ENCODE measurements at places on chromosomes 11 and 22.

DNA sequence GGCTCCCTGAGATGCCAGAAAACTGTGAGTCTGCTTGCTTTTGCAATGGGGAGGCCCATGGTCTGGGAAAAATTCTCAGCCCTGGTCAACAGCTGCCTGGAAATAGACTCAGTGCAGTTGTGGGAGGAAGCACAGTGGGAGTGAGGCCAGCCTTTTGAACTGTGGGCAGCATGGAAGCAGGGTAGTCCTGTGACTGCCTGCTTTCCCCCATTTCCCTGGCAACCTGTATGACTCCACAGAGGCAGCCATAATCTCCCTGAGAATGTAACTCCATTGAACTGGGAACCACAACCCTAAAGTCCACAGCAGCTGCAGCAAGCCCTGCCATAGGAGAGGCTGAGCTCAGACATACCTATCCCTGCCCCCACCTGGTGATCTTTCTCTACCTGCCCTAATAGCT, 494.6 kb upstream of the FAT3 start:
- no peak for DNase-seq

DNA sequence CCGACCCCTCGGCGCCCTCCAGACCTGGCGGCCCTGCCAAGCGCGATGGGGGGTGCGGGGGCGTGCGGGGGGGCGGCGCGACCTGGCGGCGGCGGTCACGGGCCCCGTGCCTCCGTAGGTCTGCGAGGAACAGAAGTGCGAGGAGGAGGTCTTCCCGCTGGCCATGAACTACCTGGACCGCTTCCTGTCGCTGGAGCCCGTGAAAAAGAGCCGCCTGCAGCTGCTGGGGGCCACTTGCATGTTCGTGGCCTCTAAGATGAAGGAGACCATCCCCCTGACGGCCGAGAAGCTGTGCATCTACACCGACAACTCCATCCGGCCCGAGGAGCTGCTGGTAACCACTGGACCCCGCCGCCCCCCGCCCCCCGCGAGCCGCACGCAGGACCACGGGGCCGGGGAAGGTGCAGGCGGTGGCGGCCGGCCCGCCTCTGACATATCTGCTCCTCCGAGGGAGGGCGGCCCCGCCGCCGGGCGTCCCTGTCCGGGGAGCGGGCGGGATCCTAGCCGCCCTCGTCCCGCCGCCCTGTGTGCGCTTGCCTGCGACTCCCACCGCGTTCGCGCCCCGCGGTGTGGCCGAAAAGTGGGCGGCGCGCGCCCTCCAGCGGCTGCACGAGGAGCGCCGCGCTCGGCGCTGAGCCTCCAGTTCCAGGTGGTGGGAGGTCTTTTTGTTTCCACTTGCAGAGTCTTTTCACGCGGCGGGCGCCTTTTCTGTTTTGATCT, 2.1 kb downstream of the CCND1 start:
- peak; percentile 75 for DNase-seq

DNA sequence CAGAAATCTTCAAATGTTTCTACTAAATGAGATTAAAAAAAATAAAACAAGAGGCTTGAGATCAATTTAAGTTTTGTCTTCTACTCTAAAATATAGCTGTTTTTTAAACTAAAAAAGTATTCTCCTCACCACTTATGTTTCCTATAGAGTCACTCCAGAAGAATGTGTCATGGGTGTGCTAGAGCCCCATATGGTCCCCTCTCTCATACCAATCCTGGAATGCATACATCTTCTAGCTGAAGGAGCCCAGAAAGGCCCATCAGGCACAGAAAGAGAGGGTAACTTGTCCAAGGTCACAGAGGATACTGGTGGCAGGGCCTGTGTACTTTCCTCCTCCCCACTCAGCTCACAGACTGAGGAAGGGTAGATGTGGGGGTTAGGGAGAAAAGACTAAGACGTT, 34.4 kb downstream of the RELT start:
- no peak for DNase-seq

DNA sequence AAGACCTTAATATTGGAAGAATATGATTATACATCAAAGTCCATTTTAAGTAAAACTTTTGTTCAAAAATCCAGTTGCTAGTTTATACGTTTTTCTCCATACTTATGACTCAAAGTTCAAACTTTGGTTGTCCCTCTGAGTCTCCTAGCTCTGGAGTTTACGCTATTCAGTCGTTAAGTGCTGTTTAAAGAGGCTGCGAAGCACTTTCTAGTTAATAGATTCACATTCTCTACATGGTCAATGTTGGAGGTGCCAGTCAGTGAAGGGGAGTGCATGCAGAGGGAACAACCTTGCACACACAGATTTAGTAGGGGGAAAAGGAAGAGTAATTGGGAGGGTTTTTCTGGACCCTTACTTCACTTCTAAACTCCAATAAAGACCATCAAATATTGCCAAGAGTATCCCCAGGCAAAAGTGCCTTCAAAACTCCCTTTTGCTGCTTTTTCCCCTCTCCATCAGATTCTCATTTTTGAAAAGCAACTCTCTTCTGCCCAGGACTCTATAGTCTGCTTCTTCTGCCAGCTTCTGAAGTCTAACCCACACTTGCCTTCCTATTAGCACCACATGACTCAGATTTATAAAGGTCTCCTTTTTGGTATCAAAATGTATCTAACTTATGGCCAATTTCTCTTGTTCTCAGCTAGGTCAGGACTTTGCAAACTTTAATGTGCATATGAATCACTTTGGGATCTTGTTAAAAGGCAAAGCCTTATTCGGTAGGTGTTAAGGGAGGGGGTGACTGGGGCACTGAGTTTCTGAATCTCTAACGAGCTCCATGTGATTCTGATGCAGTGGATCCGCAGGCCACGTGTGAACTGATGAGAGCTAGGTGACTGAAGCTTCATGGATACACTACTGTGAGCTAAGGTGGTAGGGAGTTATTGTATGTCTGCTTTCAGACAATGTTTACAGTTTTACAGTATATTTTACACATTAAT, 96.2 kb upstream of the MTMR2 start:
- DNase-seq = no peak

GRCh38 chr11:61750631-61751273, 1.7 kb upstream of the MYRF start:
- no peak for DNase-seq

- DNase-seq = no peak
Observed at GRCh38 chr11:106238704-106239360, 161.4 kb downstream of the AASDHPPT start.

GRCh38 chr11:123585206-123585605, 69.2 kb downstream of the SCN3B start:
- DNase-seq = no peak

DNA sequence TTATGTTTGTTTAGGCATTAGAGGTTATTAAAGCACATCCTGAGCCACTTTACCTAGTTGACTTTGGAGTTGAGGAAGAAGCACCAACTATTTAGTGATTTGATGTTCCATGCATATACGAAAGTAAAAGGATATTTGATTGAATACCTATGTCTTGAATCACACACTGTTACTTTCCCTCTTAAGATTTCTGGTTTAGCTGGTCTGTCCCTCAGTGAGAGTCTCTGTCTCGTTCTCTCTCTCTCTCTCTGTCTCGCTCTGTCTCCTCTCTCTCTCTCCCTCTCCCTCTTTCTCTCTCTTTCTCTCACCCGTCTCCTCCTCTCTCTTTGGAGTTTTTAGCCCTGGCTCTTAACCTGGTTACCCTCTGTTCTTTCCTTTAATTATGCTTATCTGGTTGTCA, 11.0 kb downstream of the CTNND1 start:
- no peak for DNase-seq

DNA sequence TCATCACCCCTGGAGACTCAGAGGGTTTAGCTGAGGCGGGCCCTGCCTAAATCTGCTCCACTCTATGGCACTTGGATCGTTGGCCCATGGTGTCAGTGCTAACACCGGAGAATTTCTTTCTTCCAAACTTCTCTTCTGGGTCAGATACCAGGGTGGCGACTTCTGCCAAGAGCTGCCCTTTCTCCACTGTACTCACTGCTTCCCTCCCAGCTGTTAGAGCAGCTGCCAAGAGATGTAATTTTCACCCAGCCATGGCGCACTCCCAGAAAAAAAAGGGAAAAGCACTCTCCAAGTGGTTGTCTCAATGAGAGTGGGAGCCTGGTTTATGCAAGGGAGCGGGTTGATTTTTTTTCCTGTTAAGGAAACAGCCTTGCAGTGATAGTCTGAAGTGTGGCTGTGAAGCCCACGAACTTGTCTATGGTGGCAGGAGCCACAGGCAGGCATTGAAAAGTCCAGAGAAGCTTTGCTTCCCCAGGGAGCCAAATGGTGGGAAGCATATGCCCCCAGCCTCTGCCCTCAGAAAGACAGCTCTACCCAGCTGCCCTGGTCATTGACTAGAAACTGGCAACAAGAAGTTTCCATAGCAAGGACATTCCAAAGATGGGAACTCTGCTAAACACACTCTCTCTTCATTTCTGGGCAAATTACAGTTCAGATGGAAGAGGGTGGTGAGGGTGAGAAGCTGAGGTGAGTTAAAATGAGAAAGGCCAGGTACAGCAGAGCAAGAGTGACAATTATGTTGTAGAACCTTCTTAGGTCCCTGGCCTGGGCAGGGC, 10.7 kb downstream of the PCSK7 start:
- no peak for DNase-seq

Measured in T-helper 2 cell (primary cell).